ENCODE measurements at places on chromosomes 1 and 21.

GRCh38 chr21:31592963-31593560 lies 66.4 kb upstream of the SOD1 start:
- no peak for DNase-seq

DNA sequence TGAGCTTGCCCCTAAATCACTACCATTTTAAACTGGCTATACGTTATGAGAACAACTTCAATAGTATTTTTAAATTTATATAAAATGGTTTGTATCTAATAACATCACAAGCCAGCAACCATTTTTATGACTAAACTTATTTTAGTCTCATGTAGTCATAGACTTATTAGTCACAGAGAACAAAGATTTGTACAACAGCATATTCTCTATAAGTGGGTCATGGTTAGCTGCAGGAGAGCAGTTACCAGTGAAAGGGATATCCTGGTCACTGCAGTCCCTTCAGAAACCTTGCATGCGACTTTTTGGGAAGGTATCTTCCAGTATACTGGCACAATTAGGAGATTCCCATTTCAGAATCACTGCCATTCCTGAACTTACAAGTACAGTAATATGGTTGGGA lies 90.0 kb downstream of the HFM1 start:
- no peak for DNase-seq

- no peak for DNase-seq
These were observed 36.6 kb downstream of the XCL2 start for GRCh38 chr1:168507231-168507630.

GRCh38 chr1:10195570-10195969 lies 14.8 kb upstream of the KIF1B start:
- DNase-seq, result no peak

DNA sequence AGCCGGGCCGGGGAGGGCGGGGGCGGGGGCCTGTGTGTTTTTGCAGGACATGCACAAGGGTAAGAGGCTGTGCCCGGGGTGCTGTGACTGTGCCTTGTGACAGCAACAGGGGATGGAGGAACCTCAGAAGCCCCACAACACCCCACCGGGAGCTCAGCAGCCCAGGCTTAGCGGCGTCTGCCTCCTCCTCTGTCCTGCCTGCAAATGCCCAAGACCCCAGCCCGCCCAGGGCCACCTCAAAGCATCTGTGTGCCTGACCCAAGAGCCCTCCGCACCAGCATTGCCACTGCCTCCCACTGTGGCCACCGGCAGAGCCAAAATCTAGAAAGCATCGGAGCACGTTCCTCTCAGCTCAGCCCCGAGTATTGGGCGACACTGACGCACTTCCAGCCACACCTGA lies 2.7 kb upstream of the ACTRT2 start:
- DNase-seq, result no peak

GRCh38 chr1:200182701-200183100 lies 155.2 kb downstream of the NR5A2 start:
- DNase-seq, result no peak

DNA sequence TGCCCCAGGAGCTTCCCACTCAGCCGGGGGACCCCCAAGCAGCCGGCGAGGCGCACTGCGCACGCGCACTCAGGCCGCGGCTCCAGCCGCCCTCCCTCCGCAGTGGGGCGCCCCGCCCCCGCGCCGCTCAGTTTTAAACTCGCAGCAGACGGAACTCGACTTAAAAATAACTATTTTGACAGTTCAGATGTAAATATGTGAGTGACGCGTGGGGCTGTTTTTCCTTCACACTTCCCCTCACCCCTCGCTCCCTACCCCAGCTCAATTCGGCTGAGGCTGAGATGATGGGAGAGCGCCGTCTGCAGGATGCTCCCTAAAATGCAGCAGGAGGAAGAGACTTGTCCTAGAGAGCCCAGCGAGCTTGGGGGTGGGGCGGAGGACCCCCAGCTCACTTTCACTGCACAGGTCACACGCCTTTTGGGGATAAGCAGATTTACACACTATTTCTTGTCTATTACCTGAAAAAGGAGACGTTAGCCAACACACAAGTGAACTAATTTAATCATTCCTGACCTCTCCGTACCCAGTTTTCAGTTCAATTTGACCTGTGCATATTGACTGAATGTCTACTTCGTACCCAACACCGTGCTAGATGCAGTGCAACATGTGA lies 8.9 kb upstream of the LEMD1 start:
- DNase-seq, result no peak

DNA sequence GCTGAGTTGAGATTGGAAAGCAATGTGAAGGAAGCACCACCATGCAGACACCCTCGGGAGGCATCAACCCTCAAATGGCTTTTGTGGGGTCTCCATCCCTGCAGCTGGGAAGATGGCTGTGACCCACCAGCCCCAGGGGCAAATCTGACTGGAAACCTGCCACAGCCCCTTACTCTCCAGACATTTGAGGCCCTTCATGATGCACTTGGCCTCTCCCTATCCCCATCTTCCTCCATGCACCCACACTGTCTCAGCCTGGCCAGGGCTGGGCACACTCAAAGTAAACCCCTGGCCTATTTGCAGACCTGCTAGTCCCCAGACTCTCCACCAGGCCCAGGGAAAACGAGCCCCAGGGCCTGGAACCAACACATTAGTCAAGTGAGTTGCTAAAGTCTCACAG lies 205.2 kb downstream of the MATN1 start:
- DNase-seq, result no peak

DNA sequence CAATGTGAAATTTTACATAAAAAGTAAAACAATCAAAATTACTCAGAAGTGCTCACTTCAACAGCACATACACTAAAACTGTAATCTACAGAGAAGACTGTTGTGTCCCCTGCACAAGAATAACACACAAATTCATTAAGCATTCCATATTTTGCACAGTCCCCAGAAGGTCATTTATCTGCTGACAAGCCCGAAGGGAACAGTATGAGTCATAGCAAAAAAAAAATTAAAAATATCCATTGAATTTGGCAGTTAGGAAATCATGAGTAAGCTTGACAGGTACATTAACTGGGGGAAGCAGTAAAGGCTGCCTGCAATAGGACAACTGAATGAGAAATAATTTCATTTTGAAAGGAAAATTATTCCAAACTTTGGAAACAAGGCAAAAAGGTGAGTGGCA lies 3.3 kb upstream of the CACYBP start:
- DNase-seq, result no peak

DNA sequence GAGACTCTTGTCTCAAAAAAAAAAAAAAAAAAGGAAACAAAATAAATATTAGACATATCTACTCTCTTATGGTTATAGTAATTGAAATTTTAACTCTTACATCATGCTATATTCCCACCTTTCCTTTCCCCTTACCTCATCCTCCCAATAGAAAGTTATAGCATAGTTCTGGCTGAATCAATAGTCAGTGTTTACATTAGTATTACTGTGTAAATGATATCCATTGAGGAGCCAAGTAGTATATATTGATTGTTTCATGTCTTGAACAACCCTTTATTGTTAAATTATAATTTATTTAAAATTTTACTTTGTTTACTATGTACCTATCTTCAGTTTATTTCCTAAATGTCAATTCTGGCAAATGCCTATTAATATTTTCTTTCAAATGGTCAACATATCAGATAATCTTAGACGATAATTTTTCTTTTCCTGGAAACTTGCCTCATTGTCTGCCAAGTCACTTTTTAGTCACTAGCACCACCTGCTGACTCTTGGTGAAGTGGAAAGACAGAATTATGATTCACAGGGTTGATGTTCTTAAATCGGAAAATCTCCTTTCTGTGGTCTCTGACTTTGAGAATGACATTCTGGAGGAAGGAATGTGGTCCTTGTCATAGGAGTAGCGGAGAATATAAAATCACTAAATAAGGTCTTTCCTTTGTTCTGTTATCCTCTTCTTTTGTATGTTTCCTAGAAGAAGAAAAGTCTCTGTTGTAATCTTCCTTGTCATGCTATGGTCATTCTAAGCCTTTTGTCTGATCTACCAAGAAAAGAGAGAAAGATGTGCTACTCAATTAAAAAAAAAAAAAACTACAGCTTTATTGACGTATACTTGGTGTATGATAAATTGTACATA lies 8.6 kb downstream of the HJV start:
- no peak for DNase-seq

GRCh38 chr1:117416004-117416403 lies 48.8 kb downstream of the MAN1A2 start:
- DNase-seq, result no peak

DNA sequence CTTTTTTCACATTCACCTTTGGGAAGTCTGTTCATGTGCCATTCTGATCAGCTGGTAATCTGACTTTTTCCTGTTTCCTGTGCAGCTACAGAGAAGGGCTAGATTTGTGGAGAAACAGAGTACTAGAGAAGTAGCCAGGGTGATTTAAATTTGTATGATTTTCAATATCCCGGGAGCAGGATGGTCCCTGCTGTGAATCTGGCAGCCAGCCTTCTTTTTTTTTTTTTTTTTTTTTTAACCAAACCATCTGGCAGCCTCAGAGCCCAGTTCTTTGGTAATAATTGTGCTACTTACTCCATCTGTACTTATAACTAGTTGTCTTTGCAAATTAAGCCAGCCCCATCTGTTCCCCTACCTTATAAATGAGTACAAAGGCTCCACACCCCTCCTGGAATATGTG lies 248.6 kb upstream of the DEPDC1 start:
- no peak for DNase-seq

DNA sequence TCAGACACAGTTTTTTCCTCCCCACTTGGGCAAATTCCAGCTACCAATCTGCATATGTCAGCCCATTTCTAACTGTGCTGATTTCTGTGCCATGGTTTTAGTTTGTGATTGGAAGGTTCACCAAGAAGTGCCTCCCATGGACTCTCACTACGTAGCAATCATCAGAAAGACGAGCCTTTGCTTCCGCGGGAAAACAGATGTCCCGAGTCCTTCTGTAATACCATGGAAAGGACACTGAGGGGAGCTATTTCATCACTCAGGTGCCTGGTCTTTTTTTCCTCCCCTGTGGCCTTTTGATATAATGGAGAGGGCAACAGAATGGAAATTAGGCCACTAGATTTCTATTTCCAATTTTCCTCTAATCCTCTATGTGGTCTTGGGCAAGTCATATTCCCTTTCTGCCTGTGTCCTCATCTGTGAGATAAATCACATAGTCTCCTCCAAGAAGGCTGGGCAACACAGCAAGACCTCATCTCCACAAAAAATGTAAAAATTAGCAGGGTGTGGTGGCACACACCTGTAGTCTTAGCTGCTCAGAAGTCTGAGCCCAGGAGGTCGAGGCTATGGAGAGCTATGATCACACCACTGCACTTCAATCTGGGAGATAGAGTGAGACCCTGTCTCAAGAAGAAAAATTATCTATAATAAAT lies 24.8 kb downstream of the LEMD1 start:
- DNase-seq, result peak; percentile 66

DNA sequence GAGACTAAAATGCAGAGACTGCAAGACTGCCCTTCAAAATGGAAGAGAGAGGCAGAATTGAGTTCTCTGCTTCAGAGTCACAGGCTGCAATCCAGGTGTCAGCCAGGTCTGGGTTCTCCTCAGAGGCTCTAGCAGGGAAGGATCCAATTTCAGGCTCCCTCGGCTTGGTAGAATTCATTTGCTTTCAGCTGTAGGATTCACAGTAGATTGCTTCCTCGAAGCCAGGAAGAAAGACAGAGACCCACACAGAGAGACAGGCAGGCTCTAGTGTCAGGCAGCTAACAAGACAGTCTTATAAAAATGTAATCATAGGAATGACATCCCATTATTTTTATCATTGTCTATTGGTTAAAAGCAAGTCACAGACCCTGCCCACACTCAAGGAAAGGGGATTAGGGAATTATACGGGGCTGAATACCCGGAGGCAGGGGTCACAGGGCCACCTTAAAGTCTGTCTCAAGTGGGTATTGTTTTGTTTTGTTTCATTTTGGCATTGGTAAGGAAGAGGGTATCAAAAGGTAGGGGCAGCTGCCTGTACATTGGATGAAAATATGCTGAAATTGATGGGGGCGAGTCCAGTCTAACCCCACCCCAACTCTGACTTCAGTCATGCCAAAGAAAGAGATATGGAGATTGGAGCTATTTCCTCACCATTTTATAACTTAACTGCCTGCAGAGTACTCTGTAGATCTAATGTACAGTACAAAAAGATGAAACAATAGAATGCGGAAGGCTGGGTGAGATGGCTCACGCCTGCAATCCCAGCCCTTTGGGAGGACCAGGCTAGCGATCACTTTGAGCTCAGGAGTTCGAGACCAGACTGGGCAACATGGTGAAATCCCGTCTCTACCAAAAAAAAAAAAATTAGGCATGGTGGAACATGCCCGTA lies 9.5 kb upstream of the TBCE start:
- peak; percentile 33 for DNase-seq

- DNase-seq, result no peak
These were observed 4.0 kb upstream of the SLC25A34 start for GRCh38 chr1:15731735-15732685.

DNA sequence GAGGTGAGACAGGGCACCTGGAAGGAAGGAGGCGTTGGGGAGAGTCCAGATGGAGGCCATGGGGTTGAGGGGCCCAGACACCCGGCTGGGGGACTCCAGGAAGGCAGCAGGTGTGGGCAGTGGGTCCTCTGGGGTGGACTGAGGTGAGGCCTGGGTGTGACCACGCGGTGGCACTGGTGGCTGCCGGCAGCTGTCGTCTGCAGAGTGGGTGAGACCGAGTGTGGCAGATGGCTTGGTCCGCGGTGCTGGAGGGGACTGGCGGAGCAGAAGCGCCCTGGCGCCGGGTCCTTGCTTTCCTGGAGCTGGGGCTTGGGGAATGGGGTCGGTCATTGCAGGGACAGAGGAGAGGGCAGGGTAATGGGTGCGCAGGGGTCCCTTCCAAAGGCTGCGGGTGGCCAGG lies 12.5 kb downstream of the AGRN start:
- no peak for DNase-seq

GRCh38 chr1:1889847-1890505 lies 911 bp downstream of the GNB1 start:
- no peak for DNase-seq

DNA sequence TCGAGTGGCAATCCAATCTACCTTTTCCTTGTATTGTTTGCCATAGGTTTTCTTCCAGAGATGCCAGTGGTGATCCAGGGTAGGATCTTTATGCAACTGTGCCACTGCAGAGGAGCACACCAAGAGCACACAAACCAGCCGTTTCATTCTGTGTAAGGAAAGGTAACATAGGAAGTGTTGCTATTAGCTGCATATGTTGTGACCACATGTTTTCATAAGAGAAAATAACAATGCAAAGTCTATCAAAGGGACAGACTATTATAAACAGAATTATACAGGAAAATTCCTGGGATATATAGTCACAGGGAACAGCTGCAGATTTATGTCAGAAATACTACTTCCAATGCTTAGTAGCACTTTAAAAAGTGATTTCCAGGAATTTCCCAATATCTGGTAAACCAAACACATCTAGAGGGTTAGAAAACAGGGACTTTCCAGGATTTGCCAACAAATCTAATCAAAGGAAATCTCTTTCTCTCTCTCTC lies 919 bp downstream of the CTSS start:
- DNase-seq, result no peak

- DNase-seq, result no peak
These were observed 96.9 kb downstream of the ADSS2 start for GRCh38 chr1:244354810-244355278.

- no peak for DNase-seq
These were observed 93.2 kb downstream of the TBX19 start for GRCh38 chr1:168373869-168374268.

DNA sequence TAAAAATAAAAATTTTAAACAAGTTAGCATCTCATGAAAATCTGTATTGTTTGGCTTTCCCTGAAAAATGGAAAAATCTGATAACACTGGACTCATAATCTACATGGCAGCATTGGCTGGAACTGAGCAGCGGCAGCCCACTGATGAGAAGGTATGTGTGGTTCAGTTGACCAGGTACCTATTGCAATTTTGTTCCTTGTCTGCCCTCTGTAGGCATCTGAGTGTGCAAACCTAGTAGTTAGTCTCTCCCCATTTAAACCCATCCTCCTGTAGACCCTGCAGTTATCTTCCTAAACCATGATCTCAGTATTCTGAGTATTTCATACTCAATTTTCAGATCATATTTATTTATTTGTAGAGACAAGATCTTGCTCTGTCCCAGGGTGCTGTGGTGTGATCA lies 59.4 kb upstream of the SERBP1 start:
- no peak for DNase-seq
